ENCODE measurements at places on chromosomes 5 and 9. TPM values are rescaled to one million over a fixed set of nuclear protein-coding genes. Genes with fewer than 3 reads are reported as not detected.

DNA sequence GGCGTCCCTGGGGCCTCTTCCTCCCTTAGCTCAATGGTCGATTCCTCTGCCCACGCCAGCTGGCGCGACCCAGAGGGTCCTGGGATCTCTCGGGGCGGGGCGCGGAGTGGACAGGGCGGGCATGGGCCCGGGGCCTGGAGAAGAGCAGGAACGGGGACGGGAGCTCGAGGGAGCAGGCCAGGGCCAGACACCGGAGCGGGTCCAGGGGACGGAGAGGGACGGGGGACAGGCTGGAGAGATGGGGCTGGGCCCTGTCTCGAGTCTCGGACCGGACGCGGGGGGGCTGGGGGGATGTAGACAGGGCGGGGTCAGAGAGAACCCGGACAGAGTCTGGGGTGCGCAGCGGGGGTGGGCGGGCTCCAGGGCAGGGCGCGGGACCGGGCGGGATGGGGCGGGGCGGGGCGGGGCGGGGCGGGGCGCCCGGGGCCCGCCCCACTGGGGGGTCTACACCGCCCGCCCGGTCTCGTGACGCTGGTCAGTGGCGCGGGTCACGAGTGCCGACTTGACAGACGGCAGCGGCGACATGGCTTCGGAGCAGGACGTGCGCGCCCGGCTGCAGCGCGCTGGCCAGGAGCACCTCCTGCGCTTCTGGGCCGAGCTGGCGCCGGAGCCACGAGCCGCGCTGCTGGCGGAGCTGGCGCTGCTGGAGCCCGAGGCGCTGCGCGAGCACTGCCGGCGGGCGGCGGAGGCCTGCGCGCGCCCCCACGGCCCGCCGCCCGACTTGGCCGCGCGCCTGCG is at the start of gene UAP1L1:
Gene UAP1L1, plus strand, starts transcription at position 508 of the 738 bp plus-strand sequence. Its CDS starts 16 bp downstream, at position 524.
- peak; percentile 74 for DNase-seq

DNA sequence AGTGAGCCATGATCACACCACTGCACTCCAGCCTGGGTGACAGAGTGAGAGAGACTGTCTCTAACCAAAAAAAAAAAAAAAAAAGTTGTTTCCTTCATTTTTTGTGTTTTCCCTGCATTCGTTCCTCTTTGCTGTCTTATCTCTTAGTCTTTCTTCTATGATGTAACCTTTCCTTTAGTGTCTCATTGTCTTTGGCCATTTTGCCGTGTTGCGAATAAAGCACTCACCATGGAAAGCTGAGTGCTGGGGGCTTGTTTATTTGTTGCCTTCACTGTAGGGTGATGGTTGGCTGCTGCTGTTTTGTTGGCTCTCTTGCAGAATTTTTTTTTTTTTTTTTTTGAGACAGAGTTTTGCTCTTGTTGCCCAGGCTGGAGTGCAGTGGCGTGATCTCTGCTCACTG is 7.7 kb downstream of the EHMT1 start:
- DNase-seq, result no peak

- no peak for DNase-seq
Observed at GRCh38 chr9:109286981-109287380, 33.9 kb downstream of the EPB41L4B start.

DNA sequence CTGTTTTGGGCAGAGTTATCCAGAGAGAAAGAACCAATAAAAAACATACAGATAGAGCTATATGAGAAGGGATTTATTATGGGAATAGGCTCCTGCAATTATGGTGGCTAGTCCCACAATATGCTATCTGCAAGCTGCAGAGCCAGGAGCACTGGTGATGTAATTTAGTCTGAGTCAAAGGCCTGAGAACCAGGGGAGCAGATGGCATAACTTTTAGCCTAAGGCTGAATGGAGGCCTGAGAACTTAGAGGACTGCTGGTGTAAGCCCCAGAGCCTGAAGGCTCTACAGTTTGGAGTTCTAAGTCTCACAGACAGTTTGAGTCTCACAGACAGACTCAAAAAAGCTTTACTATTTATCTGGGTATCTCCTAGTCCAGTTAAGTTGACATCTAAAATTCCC is 263.8 kb downstream of the FBXL7 start:
- no peak for DNase-seq

Gene CCNJL
- total RNA-seq, result 13.8 TPM

Gene INSL4
- total RNA-seq, result not detected

DNA sequence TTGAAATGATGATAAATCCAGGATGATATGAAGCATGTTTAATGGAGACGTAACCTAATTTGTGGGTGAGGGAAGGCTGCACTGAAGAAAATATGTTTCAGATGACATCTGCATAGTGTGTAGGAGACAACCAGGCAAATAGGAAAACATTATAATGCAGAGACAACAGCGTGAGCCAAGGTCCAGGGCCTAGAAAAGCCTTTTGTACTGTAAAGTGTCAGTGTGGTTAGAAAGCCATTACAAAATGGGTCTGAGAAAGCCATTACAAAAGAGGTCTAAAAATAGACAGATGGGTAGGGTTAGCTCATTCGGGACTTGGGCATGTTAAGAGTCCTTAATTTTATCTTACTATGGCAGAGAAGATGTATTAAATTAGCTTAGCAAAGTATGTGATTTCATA is 14.9 kb upstream of the GABRG2 start:
- no peak for DNase-seq

- DNase-seq, result no peak
Observed at GRCh38 chr5:99119326-99119725, 190.5 kb upstream of the CHD1 start.

Gene DNAJA1
- 137 TPM for total RNA-seq

Gene B4GALT7
- 21.7 TPM for total RNA-seq

Gene GADD45G
- 5.6 TPM for total RNA-seq

Gene INSL6
- not detected for total RNA-seq

- no peak for DNase-seq
Observed at GRCh38 chr9:89425024-89425805, 72.7 kb downstream of the SEMA4D start.

- DNase-seq, result no peak
Observed at GRCh38 chr5:97839341-97840086, 656.5 kb upstream of the RIOK2 start.

DNA sequence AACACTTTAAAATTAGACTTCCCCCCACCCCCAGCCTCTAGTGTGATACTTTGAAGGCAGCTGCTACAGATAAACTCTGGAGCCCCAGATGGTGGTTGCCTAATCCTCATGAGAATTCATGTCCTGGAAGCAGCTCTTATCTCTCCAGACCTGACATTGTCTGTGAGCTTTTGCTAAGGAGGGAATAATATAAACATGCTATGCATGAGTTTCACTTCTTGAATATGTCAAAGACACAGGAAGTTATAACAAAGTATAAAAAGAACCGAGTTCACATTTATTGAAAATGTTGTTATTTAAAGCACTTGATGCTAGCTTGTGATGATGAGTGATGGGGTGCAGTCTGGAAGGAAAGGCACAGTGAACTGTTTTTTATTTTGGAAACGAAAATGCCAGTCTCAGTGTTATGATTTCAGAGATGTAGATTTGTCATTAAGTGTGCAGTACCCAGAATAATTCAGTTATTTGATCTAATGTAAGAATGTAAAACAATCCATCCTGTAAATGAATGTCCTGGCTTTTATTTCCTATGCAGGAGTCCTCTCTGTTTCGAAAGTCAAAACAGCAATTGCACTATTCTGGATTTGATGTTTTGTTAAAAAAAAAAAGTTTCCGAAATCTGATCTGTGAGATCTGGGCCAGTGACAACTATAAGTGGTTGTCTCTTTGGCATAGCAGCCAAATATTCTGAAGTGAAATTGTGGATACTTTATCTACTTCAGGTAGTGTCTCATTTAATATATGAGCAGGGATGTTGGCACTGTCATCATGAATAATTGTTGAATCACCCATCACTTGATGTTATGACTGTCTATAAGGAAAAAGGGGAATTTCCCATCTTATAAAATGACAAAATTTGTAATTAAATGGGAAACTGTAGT is 77.0 kb downstream of the ZCCHC7 start:
- no peak for DNase-seq

DNA sequence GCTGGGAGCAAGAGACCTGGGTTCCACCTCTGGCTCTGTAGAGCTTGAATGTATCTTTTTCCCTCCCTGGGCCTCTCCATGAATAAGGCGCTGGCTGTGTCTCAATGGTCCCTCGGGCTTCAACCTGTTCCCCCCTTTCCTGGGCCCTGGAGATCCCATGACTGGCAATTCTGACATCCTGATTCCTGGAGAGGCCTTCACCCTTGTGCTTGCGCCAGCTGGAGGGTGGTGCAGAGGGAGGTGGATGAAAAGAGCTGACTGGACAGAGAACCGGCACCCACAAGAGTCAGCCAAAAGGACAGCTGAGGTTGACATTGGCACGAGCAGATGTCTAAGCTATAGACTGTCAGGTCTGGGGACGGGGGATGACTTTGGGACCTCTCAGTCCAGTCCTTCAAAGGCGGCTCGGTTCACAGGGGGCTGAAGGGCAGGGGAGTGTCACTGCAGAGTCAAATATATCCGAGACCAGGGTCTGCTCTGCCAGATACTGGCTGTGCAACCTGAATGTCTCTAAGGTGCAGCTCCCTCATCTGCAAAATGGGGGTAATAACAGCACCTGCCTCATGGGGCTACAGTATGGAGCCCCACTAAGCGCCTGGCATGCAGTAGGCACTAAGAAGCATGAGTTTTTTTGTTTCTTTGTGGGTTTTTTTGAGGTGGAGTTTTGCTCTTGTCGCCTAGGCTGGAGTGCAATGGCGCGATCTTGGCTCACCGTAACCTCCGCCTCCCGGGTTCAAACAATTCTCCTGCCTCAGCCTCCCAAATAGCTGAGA is 13.8 kb downstream of the DNM1 start:
- DNase-seq, result no peak

GRCh38 chr5:143642791-143643190 is 169.2 kb upstream of the HMHB1 start:
- DNase-seq, result no peak

Gene ZNF366
- not detected for total RNA-seq
